Left hindlimb (tissue), 1 donor: ENCODE measurements at places on chromosomes 16 and 17.

DNA sequence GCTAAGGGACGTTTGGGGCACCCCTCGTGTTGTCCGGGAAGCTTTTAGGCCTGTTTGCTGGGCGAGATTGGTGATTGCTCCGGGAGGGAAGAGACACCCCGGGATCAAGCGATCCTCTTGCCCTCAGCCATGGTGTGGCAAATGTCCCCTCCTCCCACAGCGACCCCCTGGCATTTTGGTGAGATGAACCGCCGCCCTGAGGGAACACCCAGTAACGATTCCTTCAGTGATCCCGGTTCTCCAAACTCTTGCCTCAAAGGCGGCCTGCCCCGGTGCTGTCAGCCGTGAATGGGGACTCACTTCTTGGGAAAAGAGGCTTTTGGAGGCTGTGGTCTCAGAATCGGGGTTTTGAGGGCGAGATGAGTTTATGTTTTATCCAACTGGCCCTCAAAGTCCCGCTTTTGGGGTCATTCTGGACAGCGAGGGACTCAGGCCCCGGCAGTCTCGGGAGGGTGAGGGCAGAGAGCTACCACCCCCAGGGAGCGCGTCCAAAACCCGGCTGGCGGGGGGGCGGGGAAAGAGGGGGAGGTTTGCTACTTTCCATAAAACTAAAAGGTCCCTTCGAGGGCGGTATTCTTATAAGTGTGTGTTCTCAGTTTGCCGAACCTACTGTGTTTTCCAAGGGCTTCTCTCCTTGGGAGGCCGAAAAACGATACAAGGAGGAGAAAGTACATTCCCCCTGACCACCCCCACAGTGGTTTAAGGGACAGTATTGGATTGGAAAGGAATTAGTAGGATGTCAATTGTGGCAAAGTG is 232.7 kb downstream of the MRTFB start:
- peak; percentile 54 for DNase-seq

DNA sequence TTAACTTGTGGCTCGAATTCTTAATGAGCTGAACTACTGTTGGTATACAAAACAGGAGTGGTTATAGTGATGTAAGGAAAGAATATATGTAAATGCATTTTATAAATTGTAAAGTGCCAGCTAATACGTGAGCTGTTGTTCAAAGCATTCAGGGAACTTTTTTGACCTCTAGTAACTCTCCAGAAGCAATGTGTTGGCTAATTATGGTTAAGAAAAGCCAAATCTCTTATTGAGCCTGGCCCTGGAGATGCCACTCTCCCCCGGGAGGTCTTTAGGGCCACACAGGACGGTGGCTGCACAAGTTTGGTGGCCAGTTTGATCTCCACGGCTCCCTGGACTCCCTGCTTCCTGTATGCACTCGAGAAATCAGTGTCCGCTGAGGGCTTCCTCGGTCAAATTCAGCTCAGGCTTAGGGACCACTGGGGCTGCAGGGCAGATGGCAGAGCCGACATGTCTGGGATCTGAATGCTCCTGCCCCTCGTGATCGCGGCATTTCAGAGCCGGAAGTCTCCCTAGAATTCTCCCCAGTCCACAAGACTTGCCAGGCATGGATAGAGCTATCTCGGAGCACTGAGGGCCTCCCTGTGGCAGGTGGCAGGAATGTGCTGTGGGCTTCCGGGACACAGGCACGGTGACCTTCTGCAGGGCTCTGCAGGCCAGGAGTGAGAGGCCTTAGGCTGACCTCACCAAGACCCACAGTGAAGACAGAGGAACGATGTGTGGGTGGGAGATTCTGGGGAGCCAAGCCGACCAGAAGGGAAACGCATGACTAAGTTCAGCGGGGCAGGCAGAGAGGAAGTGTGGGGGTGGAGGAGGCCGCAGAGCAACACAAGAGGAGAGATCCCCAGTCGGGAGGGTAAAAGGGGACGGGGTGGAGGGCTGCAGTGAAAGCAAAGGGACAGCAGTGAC is 18.6 kb upstream of the PITPNM3 start:
- no peak for DNase-seq

DNA sequence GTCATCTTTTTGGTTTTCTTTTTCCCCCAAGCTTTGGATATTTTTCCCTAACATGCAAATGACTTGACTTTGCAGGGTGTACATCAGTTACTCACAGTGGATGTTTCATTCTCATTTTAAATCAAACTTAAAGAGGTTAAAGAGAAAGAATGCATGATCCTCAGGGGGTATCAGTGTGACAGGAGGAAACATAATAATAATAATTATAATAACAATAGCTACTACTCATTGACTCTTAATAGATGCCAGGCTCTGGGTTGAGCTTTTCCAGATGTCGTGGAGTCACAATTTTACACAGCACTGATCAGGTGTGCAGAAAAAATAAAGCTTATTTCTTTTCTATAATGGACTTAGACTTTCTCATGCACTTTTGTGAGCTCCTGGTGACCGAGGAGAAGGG is 157.2 kb upstream of the CACNG3 start:
- no peak for DNase-seq

DNA sequence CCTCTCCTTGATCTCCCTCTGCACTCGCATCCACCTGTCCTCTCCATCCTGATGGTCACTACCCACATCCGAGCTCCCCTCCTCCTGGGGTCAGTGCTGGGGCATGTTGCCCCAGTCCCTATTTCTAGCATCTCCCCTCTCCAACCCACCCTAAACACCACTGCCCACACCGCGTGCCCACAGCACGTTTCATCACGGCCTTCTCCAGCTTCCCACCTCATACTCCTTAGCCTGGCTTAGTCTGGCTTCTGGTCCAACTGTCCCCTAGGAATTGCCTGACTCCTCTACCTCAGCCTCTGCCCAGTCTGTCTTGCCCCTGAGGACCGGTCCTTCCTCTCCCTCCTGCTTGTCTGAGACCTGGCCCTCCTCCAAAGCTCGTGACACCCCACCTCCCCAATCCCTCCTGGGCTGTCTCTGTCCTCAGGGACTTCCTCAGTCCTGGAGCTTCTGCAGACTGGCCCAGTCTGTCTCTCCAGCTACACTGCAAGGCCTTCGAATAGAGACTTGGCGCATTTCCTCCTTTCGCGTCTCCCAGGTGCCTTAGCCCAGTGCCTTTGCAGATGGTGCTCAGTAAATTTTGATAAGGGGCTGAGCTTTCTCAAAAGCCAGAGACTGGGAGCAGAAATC is 4.9 kb downstream of the ALOX15 start:
- no peak for DNase-seq

- DNase-seq: no peak
Measured at GRCh38 chr17:64388961-64389565, 1.6 kb downstream of the PECAM1 start.

DNA sequence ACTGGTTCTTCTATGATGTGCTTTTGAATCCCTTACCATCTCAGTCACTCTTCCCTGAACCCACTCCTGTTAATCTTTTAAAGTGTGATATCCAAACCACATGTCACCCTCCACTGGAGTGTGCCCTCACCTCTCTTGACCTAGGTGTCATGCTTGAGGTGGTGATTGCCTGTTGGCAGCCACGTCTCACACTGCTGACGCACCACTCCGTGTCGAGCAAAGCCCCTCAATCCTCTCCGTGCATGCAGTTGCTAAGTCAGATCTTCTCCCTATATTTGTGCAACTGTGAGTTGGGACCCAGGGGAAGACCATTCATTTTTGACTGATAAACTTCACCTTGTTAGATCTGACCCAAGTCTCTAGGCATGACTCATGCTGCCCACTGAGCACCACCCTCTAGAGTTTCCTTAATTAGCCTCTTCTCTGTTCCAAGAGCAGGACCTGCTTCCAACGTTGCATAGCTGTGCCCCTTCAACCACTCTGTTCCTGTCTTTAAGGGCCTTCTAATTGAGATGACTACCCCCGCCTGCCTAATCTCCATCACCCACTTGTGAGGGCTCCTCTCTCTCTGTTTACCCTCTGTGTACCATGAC is 2.7 kb downstream of the MYH13 start:
- DNase-seq: no peak

DNA sequence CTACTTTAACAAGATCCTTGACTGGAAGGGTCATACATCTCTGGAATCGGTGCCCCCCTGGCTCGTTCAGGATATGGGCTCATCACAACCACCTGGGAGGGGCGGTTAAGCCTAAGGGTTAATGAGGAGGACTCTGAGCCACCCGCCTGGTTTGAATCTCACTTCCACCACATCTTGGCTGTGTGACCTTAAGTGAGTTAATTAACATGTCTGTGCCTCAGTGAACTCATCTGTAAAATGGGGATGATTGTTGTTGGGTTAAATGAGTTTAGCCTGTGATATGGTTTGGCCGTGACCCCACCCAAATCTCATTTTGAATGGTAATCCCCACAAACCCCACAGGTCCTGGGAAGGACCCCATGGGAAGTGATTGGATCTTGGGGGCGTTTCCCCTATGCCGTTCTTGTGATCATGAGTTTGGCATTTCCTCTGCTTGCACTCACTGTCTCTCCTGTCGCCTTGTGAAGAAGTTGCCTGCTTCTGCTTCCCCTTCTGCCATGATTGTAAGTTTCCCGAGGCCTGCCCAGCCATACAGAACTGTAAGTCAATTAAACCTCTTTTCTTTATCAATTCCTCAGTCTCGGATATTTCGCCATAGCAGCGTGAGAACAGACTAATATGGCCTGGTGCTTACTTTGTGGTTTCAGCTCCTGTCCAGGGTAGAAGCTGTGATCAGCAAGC is 214.0 kb upstream of the CIBAR2 start:
- no peak for DNase-seq

DNA sequence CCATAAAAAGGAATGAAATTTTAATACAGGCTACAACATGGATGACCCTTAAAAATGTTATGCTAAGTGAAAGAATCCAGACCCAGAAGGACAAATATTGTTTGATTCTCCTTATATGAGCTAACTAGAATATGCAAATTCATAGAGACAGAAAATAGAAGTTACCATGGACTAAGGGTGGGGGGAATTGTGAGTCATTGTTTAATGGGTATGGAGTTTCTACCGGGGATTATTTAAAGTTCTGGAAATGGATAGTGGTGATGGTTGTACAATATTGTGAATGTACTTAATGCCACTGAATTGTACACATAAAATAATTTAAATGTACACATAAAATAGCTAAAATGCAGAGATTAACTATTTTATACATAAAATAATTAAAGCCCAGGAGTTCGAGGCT is 9.2 kb upstream of the MYO18A start:
- DNase-seq: no peak

GRCh38 chr17:76736349-76737081 is 616 bp downstream of the SRSF2 start:
- peak; percentile 85 for DNase-seq

GRCh38 chr17:11298401-11298800 is 57.4 kb downstream of the SHISA6 start:
- DNase-seq: no peak

DNA sequence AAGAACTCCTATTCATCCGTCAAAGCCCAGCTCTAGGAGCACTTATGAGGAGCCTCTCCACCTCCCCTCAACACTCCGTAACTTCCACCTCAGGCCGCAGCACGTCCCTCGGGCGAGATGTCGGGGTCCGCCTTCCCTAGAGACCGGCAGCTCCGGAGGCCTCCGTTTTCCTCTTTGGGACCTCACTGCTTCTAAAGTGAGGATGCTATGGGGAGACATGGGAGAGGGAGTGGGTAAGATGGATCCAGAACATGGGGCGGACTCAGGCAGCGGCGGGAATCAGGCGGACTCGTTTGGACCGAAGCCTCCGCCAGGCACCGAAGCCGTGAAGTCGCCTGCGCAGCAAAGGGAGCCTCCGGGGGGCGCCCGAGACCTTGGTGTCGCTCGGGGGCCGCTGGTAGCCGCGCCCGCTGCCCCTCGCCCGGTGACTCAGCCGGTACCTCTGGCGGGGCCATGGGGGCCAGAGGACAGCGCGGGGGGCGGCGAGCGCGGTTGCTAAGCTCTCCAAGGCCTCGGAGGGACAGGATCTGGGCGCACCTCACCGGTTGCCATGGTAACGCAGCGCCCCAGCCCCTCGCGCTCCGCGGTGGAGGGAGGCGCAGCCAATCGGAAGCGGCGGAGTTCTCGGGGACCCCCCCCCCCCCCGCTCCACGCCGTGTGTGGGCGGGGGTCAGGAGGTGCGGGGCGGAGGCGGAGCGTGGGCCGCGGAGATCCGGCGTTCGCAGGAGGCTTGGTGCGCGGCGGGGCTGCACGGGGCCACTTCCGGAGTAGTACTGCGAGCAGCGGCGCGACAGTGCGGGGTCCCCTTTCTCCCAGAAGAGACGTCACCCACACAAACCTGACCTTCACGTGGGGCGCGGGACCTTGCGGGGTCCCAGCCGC is 1.3 kb upstream of the HIC1 start:
- peak; percentile 85 for DNase-seq

DNA sequence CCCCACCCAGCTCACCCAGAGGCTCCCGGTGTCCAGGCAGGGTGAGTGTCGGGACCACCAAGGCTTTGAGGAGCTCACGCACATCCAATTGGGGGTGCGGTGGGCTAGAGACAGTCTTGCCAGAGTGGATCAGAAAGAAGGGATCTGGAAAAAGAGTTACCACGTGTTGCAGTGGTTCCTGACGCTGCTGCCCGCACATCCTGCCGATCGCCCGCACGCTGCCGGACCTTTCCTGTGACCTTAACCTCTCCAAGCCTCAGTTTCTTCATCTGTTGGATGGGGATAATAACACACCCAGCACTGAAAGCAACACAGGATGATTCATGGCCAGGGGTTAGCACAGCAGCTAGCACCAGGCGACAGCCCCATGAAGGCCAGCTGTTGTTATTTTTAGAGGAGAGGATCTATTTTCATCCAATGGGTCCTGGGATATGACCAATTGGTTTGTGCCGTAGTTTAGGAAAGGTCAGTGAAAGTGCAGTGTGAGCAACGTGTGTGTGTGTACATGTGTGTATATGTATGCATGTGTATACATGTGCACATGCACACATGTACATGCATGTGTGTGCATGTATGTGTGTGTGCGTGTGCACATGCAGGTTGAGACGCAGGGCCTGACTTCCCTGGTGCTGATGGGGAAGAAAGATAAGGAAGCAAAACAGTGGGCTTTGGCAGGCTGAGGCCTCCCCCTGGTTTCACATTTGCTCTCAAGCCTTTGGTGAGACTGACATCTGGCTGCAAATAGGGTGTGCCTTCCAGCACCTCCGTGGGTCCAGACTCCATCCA is 2.5 kb downstream of the ITGAX start:
- DNase-seq: no peak

GRCh38 chr16:84042308-84042878 is at the start of gene SLC38A8:
TSS of gene SLC38A8 (minus strand) at chr16:84042795. CDS start at chr16:84042157, 638 bp downstream.
- DNase-seq: no peak

DNA sequence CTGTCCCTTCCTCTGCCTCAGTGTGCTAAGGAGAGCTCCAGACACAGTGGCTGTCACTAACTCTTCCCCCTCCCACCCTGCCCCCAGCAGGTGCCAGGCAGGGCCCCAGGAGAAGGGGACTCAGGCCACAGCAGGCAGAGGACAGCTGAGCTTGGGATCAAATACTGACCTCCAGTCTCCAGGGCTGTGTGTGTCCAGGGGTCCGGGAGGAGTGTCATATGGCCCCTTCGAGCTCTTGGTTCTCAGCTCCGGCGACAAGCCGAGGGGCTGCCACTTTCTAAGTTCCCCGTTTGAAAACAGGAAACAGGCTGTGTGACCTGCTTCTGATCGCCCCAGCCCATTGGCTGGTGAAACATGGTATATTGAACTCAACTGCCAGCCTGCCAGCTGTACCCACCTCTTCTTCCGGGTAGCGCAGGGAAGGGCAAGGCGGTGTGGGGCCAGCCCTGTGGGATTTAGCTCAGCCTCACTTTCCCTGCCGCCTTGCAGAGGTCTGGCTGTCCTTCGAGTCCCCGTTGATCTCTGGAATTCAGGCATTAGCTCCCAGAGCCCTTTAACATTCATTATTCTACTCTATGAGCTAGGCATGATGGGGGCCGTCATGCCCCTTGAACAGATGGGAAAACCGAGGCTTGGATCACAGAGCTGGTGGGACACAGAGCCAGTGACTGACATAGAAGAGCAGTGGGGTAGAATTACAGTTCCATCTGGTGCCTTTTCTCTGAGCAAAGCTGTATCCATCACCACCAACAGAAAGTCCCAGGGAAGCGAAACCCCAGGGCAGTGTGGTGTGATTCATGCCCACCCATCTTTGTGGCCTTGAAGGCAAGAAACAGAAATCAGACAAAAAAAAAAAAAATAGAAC is at the start of gene SNX20:
TSS of gene SNX20 (minus strand) at position 292 of the 865 bp plus-strand sequence. CDS start 3,786 bp downstream, outside the sequence.
- no peak for DNase-seq
